AG04450 (cell line): ENCODE measurements at places on chromosomes 16 and 17.

DNA sequence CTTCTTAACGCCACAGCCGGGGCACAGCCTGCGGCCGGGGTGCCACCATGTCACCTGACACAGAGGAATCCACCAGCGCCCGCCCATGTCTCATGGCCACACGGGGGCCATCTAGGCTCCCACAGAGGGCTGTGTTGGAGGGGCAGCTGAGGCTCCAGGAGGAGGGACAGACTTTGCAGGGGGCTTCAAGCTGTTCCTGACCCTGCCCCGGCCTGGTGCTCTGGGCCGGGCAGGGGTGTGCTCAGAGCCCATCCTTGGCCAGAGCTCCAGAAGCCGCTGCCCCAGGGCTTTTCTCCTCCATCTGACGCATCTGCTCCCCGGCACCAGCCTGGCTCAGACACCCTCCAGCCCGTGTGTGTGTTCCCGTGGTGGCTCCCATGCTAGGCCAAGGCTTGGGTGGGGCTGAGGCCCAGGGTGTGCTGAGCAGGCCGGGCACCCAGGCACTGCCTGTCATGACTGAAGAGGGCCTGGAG is 7.8 kb upstream of the SLC38A10 start:
- DNase-seq = no peak

DNA sequence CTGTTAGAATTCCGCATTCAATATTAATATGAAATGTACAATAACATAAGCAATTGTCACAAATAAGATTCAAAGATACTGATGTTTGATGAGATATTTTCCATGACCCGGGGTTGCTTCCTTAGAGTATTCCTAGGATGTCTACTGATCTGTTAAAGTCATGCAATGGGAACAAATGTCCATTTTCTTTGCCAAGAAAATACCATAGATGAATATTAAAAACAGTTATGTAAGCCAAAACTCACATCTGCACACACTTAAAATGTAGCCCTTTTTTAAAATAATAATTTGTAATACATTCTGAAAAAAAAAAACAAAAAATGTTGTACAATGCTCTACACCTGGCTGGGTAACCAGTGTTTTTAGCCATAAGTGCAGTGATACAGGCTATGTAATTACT is 259.4 kb upstream of the AXIN2 start:
- no peak for DNase-seq

DNA sequence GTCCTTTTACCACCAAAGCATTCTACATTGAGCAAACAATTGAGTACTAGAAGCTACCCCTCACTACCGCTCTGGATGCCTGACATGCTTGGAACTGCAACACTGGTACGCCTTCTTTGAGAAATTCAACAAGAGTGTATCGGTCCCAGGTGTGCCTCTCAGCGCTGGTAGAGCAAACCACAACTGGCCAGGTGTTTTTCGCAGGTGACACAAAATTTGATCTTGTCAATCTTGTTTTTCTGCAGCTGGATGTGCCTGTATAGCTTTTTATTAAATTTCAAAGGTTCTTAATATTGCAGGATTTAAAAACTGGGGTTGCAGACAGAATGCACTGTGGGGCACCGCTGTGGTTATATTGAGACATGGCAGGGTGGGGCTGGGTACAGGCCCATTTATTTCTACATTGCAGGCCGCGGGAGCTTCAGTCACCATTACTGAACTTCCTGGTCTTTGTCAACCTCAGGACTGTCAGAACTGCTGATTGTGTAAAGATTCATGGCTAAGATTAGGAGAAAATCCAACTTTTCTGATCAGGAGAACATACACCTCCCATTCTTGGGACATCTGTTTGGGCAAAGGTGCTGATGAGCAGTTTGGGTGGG is 4.5 kb upstream of the SNX20 start:
- DNase-seq = no peak

GRCh38 chr16:52068447-52069074 is 478.4 kb downstream of the TOX3 start:
- DNase-seq = no peak

- DNase-seq = peak; percentile 32
These were observed 122.1 kb downstream of the SKAP1 start for GRCh38 chr17:48307814-48308411.
